ENCODE measurements at places on chromosomes 1 and 21.

DNA sequence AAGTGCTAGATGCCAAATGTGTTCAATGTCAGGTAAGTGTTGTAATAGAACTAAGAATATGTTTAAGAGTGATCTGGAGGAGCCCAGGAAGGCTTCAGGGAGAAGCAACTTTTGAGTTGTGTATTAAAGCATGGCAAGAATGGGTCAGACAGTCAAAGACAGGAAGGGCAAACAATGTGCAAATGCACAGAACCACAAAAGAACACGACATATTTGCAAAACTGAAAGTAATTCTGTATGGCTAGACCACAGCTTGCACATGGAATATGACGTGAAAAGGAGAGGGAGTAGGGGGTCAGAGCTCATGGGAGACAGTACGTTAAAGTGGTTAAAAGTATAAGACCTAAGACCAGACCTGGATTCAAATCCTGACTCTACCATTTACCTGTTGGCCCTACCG, 7.1 kb upstream of the SORT1 start:
- no peak for DNase-seq

DNA sequence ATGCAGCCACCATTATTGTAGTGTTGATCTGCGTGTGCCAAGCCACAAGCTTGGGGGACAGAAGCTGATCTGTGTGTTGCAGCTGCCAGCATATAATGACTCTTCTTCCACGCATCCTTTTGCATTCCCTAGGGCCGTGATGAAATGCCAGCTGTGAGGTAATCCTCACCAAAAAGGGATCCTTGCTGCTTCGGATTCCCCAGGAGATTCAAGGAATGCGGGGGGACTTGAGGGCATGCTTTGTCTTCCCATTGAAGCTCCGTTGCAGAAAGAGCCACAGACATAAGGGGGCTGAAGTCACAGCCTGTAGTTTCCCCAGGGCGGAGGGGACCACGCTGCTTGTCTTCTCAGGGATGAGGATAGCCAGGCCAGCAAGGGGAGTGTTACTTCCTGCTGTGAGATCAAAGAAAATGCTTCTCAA, 281.6 kb upstream of the FMN2 start:
- no peak for DNase-seq

- DNase-seq, result no peak
Measured at GRCh38 chr1:30748098-30748698, 9.4 kb downstream of the LAPTM5 start.

DNA sequence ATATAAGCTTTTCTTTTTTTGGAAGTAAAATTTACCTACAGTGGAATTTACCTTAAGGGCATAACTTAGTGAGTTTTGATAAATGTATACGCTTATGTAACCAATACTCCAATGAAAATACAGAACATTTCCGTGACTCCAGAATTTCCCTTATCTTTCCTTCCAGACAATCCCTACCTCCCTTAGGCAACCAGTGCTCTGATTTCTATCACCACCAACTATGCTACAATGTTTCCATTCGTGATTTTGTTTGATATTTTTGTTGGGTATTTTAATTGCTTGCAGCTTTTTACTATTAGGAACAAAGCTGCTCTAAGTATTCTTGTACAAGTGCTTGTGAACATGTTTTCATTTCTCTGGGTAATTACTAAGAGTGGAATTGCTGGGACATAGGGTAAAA, 14.6 kb downstream of the IFT25 start:
- DNase-seq, result no peak

GRCh38 chr1:175154629-175155472, 37.7 kb downstream of the KIAA0040 start:
- DNase-seq, result peak; percentile 76

DNA sequence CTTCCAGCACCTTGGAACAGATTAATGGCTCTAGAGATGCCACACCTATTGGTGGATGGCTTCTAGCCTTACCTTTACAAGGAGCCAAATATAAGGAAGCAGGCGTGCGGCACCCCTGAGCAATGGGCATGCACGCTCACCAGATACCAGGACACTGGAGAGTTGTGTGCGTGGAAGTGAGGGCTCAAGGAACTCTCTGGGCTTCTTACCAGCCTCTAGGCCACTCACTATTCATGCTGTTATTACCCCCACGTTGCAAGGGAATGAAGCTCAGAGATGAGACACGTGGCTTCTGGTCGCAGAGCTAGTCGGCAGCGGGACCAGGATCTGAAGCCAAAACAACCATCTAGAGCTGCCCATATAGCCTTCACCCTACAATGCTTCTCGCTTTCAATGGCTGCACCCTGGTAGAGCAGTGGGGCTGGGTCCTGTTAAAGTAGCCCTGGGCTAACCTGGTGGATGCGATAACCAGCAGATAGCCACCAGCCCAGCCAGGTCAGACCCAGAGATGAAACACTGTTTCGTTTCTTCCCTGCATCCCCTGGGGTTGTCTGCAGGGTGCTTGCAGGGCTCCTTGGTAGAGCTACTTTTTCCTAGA, 396.4 kb upstream of the VAMP3 start:
- no peak for DNase-seq
